MM.1S (cell line): ENCODE measurements at places on chromosomes 7 and 10.

DNA sequence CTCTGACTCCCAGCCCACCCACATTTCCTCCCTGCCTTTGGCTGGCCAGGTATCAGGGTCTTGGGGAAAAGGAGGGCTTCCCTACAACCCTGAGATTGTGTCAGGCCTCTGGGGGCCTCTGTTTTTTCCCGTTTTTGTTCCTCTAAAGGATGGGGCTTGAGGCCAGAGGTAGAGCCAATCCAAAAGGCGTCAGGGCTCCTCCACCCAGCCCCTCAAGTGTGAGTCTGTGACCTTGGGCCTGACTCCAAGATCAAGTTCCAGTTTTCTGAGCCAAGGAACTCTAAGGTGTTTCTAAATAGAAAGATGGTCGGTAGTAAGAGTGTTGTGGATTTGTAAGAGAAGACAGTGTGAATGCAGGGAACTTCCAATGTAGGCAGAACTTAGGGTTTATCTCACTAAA is 6.6 kb downstream of the EEPD1 start:
- DNase-seq, result no peak

- DNase-seq, result no peak
Observed at GRCh38 chr7:17528636-17529035, 230.2 kb downstream of the AHR start.

GRCh38 chr10:119041326-119041725 is 11.8 kb downstream of the NANOS1 start:
- no peak for DNase-seq

GRCh38 chr10:117133273-117134055 is 4.6 kb downstream of the VAX1 start:
- no peak for DNase-seq

- DNase-seq, result no peak
Observed at GRCh38 chr10:95845411-95845810, 62.4 kb upstream of the CC2D2B start.

DNA sequence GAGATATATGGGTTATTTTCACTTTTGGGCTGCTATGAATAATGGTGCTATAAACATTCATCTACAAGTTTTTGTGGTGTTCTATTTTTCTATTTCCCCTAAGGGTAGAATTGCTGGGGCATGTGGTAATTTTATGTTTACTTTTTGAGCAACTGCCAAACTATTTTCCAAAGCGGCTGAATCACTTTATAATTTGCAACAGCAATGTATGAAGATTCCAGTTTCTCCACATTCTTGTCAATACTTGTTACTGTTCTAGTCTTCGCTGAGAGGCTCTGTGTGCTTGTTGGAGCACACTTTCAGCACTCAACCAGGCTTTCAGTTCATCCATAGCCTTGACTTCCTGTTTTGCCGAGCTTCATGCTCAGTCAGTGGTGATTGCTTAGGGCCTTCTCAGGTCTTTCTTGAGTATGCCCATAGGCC is 39.0 kb downstream of the ADK start:
- DNase-seq, result peak; percentile 58

DNA sequence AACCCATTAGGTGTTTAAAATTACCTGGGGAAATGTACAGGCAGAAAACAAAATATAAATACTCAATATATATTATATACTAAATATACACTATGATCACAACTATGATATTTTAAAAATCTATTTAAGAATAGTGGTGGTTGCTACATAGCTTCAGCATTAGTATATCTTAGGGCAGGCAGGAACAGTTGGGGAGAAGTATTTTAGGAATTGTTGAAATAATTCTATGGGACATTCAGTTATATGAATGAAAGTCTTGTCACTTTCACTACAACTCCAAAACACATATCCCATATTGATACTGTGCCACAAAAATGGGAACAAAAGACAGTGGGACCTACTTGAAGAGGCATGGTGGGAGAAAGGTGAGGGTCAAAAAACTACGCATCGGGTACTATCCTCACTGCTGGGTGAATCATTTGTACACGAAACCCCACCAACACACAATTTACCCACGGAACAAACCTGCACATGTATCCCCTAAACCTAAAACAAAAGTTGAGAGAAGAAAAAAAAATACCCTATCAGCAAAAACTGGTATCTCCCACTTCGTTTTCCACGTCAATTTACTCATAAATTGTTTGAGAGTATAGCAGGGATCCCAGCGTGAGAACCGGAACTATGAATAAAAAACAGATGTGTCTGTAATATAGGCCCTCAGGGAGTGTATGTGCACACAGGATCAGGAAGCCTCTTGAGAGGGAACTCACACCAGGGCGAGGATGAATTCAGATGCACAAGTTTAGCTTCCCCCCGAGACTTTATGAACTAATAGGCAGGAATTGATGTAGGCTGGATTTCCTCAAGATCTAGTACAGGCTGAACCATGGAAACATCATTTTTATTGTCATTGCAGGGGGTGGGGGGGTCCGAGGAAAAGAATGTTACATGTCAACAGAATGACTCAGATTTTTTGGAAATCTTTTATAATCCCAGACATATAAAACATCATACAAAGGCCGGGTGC is 16.2 kb downstream of the SLC16A12 start:
- DNase-seq, result no peak

GRCh38 chr10:69973678-69974077 is 79.0 kb upstream of the MACROH2A2 start:
- no peak for DNase-seq
